NCI-H446 (cell line): ENCODE measurements at places on chromosomes 7 and 10.

GRCh38 chr7:74480861-74481417 lies 27.2 kb downstream of the GTF2IRD1 start:
- DNase-seq = no peak

DNA sequence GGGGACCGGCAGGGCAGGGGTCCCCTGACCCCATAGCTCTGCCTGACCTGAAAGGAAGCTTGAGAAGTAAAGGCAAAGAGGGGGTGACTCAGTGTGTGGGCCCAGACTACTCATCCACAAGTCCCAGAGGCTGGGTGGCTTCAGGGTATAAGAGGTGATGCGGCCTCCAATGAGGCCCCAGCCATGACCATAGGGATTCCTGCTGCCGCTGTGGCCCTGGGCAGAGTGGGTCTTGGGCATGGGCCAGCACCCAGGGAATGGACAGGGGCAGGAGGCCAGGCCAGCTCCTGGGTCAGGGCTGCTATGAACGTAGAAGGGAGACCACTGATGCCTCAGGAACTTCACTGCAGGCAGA lies 64.4 kb upstream of the EBF3 start:
- DNase-seq = no peak

DNA sequence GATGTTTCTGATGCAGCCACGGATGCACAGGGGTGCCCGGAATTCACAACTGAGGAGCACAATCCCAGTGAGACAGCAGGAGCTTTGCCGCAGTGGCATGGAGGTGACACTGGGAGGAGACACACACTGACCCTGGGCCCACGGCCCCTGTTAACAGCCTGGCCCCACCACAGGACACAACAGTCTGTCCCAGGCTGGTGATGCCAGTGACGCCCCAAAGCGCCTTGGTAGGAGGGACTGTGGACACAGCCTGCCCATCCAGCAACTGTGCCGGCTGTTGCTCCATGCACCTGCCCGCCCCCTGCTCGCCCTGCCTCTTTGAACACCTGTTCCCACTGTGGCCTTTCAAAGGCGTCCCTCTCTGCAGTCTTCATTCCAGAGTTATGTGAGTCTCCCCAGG lies 49.8 kb downstream of the KLF6 start:
- DNase-seq = no peak

- DNase-seq = no peak
Measured at GRCh38 chr10:46550795-46551700, 5.4 kb downstream of the GPRIN2 start.

- DNase-seq = no peak
Measured at GRCh38 chr10:86862373-86862772, 95.0 kb downstream of the MMRN2 start.

DNA sequence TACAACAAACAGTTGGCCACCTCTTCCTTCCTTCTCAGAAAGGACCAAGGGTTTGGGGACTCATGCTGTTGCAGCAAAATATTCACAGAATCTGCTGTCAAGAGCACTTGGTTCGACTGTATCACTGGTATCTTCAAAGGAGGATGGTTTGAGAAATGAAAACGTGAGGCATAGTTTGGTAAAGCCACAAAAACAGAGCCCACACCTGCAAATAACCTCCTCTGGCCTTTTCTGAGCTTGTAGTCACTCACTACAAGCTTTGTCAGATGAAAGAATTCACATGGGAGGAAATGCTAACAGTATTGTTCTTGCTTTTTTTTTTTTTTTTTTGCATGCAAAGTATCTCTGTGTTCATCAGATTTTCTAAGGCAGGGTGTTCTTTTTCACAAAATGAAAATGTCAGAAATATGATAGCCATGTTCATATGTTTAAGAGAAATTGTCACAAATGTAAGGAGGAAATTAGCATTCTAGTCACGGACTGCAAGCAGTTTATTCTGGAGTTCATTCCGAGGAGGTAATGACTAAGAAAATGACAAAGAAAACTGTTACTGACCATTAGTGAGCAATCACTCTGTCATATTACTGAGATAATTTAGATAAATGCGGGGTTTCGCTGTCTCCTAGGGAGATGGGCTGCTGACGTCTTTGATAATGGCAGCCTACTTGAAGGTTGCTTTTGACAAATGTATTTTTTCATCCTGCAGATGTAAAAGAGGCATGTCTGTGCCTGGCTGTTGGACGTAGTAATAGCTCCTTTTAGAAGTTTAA lies 117.8 kb upstream of the MYO3A start:
- DNase-seq = no peak

DNA sequence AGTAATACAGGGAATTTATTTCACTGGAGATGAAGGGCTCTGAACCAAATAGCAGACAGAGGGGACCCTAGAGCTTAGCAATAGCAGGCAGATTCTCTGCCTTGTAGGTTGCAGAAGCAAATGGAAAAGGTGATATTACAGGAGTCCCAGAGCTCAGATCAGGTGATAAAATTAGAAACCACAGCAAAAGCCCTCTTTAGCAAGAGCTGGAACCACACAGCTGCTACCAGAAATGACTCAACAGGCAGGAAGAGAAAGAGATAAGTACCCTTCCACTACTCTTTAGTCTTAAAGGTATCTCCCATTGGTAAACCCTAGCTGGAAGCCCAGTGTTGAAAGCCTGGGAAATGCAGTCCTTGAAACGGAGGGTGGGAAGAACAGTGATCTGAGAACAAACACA lies 535.6 kb upstream of the GHITM start:
- DNase-seq = no peak

- no peak for DNase-seq
Measured at GRCh38 chr7:155660758-155661093, 16.3 kb downstream of the RBM33 start.

DNA sequence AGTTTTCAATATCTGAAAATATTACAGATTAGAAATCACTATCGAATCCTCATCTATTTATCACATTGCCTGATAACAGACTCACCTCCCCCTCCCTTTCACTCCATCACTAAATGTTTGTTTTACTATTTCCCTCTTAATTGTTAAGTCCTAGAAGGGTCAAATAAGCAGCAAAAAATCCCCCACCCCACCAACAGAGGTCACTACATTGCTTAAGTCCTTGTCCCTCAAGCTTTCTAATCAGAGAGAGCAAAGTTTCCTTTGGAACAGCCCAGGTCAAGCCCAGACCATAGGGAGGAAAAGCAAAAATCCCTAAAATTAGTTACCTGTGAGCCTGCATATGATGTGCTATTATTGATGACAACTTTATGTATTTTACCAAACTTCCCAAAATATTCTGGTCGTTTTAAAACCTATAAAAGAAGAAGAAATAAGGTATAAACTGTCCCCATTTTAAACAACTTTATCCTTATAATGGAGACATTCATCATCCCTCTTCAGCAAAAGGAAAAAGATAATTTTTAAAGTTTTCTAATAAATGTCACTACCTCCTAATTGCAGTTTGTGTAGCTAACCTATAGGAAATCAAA lies 95.0 kb downstream of the CNOT4 start:
- peak; percentile 26 for DNase-seq

GRCh38 chr10:5106553-5106952 lies 12.3 kb downstream of the AKR1C3 start:
- no peak for DNase-seq

DNA sequence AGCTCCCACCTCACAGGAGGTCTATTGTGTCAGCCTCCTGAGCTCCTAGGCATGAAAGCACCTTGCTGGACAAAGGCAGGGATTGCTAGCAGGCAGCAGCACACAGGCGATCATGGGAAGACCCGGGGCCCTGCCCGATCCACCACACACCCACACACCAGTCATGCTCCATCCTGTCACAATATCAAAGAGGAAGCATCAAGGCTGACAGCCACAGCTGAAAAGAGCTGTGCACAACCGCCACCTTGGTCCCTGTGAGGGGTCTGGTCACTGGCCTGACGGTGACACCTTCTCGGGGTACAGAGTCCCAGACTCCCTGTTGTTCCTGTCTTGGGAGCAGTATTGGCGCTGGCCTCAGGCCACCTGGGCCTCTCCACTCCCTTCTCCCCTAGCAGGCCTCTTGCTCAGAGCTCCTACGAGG lies 89.7 kb upstream of the RET start:
- DNase-seq = no peak

DNA sequence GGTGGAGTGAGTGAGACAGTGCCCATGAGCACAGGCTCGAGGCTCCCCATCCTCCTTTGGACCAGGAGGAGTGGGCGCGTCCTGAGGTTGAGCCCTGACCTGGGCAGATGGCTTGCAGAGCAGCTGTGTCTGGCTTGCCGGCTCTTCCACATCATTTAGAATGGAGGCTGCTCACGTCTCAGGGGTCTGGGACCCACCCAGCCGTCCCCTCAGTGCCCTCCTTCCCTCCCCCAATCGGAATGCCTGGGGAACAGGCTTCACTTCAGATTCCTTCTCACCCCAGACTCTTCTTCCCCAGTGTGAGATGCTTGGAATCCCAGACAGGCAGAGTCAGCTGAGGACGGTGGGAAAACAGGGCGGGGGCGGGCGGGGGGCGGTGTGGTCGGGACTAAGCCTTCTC lies 968.6 kb upstream of the ZNF722 start:
- DNase-seq = no peak
